ENCODE measurements at places on chromosomes 2 and 18. TPM values are rescaled to one million over a fixed set of nuclear protein-coding genes. Genes with fewer than 3 reads are reported as not detected.

LRRC30 gene
- not detected for total RNA-seq

IL36B gene
- not detected for total RNA-seq

TBR1 gene
- total RNA-seq, result not detected

CD207 gene
- not detected for total RNA-seq

MAPK4 gene
- not detected for total RNA-seq

MC5R gene
- not detected for total RNA-seq

CXCR1 gene
- 0.11 TPM for total RNA-seq

SERPINB11 gene
- total RNA-seq, result not detected

TCF23 gene
- not detected for total RNA-seq

COPS7B gene
- 32.8 TPM for total RNA-seq

ATOH8 gene
- not detected for total RNA-seq

ERICH2 gene
- 1.4 TPM for total RNA-seq

HOXD13 gene
- total RNA-seq, result not detected

GALM gene
- total RNA-seq, result 0.16 TPM

SLC4A3 gene
- 11.7 TPM for total RNA-seq

RIT2 gene
- total RNA-seq, result not detected

POTEF gene
- not detected for total RNA-seq

NR4A2 gene
- total RNA-seq, result 0.31 TPM

ATP8B1 gene
- 6.3 TPM for total RNA-seq

DSG4 gene
- under 0.01 TPM for total RNA-seq

FKBP1B gene
- total RNA-seq, result 12.2 TPM

NRP2 gene
- 37.0 TPM for total RNA-seq

MC2R gene
- total RNA-seq, result not detected

ARHGAP28 gene
- total RNA-seq, result 0.99 TPM

UGT1A9 gene
- not detected for total RNA-seq

ZNF396 gene
- total RNA-seq, result 0.08 TPM
